Thoracic aorta (tissue), 2 donors: ENCODE measurements at places on chromosomes 7 and 10. TPM values are rescaled to one million over a fixed set of nuclear protein-coding genes. Genes with fewer than 3 reads are reported as not detected.

DNA sequence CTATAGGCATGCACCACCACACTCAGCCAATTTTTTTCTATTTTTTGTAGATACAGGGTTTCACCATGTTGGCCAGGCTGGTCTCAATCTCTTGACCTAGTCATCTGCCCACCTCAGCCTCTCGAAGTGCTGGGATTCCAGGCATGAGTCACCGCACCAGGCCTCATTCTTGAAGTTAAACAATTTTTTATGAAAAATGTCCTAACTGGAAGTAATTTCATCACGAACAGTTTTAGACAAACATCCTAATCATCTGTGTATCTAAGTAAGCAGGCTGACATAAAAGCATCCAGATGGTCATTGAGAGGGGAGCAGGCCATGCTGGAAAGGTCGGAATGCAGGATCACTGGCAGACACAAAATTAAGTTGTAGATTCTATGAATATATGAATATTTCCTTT, 269.1 kb downstream of the ZMYND11 start:
- no peak for DNase-seq

GRCh38 chr10:124993345-124993708, 51.4 kb downstream of the ZRANB1 start:
- DNase-seq: no peak

The PSD gene
- not detected for total RNA-seq

The CRHR2 gene
- not detected for total RNA-seq

The WDFY4 gene
- total RNA-seq: 10.0 TPM

The CHAT gene
- total RNA-seq: not detected

The PRLHR gene
- not detected for total RNA-seq

- DNase-seq: no peak
Observed at GRCh38 chr10:78205457-78206016, 171.9 kb downstream of the RPS24 start.

The THSD7A gene
- 6.1 TPM for total RNA-seq

DNA sequence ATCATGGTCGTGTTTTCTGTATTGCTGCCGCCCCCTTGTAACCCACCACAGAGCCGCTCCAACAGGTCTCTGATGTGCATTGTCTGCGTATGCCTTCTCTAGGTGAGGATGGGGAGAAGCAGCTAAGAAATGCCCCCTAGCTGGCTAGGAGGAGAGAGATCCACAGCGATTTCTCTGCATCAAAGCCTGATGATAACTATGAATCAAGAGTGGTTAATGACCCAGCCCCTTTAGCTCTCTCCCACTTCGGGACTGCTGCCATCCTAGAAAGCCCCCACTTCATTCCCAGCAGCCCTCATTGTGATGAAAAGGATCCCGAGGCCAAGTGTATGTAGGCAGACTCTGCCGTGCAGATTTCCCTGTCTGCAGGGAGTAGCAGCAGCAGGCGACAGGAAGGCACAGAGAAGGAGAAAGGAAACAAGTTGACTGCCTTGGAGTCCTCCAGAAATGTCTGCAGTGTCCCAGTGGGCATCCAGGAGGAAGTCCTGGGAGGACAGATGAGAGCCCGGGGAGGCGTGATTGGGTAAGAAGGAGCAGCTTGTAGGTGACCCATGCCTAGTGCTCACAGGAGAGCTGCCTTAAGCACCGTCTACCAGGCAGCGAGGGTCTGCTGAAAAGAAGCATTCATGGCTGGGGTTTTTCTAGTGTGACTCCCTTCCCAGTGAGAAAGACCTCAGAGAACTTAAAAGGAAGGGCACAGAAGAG, 2.9 kb downstream of the PLXNA4 start:
- no peak for DNase-seq

The KLF14 gene
- total RNA-seq: not detected

- no peak for DNase-seq
Observed at GRCh38 chr7:93160410-93160809, 12.2 kb upstream of the SAMD9L start.

- DNase-seq: no peak
Observed at GRCh38 chr7:74173074-74173473, 1.1 kb upstream of the EIF4H start.

The AKR1E2 gene
- 17.6 TPM for total RNA-seq

The TMEM130 gene
- total RNA-seq: 57.0 TPM

The SFRP5 gene
- 1.8 TPM for total RNA-seq

GRCh38 chr7:118104812-118105441, 79.0 kb upstream of the LSM8 start:
- no peak for DNase-seq

DNA sequence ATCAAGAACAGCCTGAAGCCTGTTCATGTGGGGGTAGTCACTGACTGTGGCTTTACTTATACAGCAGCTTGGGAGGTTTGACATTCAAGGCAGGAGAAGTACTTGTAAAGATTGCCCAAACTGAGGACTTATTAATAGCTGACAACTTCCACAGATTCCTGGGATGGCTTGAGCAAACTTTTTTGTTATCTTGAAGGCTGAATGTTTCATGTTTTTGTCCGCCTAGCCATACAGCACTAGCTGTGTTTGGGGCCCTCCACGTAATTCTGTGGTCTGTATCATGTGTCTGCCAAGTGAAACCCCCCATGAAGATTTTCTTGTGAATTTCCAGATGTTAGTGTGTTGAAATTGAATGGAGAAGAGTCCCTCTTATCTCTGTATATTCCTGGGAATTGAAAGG, 38.6 kb downstream of the FAS start:
- DNase-seq: no peak

- DNase-seq: no peak
Observed at GRCh38 chr10:28970231-28970630, 292.9 kb downstream of the BAMBI start.

DNA sequence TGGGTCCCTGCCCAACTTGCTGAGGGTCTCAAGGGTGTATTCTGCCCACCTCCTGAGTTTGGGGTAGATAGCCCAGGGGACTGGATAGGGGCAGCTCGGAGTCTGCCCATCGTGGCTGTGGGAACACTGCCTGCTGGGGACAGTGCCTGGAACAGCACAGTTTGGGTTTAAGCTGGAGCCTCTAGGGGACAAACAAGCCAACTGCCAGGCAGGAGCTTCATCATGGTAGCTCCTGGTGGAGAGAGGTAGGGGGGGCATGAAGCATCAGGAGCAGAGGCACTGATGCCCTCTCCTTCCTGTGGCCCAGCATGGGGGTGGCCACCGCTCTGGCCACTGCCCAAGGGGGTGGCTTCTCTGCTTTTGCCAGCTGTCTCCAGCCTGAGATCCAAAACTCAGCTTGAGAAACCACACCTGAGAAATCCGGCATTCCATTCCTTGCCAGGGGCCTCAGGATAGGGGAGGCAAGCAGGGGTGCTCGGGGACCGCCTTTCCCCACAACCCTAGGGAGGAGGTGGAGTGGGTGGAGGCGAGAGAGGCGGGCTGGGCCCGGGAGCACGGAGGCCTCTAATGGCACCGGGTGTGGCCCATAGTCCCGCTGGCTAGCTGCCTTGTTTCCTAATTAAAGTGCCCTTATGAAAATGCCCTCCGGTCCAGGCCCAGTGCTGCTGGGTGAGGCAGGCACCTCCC, 47.6 kb downstream of the UNC5B start:
- no peak for DNase-seq

The TRA2A gene
- 55.0 TPM for total RNA-seq

The HOXA3 gene
- 29.3 TPM for total RNA-seq

GRCh38 chr10:95296764-95297163, 6.0 kb upstream of the PDLIM1 start:
- DNase-seq: no peak

- DNase-seq: no peak
Observed at GRCh38 chr10:119348516-119349240, 141.3 kb downstream of the GRK5 start.
